ENCODE measurements at places on chromosomes 6 and 20.

GRCh38 chr20:47531458-47531857, 29.8 kb downstream of the NCOA3 start:
- DNase-seq: no peak

GRCh38 chr6:136566851-136567250, 16.6 kb upstream of the MAP7 start:
- DNase-seq: no peak

- DNase-seq: no peak
Measured at GRCh38 chr6:132865364-132865763, 51.0 kb downstream of the RPS12 start.

DNA sequence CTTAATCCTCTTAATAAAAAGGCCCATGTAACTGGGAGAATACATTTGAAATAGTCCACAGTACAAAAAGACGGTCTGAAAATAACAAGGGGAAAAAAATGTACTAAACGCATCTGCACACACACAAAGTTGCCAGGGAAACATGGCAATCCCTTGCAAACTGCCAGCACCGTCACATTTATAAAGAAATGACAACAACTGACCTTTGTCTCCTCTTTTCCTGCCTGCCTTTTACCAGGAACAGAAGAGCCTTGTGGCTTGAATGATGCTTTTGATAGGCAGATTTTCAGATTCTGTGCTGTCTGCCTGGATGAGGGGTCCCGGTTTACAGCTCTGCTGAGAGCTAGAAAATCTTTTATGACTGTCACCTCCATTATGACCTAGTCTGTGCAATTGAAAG, 308.6 kb upstream of the ZFP64 start:
- no peak for DNase-seq

- DNase-seq: no peak
Measured at GRCh38 chr20:17651129-17651759, 30.8 kb downstream of the RRBP1 start.

DNA sequence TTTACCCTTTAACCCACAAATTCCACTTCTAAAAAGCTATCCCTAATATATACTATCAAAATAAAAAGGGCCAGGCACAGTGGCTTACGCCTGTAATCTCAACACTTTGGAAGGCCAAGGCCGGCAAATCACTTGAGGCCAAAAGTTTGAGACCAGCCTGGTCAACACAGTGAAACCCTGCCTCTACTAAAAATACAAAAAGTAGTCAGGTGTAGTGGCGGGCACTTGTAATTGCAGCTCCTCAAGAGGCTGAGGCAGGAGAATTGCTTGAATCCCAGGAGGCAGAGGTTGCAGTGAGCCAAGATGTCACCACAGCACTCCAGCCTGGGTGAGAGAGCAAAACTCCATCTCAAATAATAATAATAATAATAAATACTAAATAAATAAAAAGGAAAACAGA, 82.5 kb downstream of the TRIM27 start:
- DNase-seq: no peak

GRCh38 chr6:99446076-99446475, 21.0 kb upstream of the PNISR start:
- no peak for DNase-seq

GRCh38 chr6:115733426-115733825, 327.3 kb downstream of the FRK start:
- peak; percentile 87 for DNase-seq

- no peak for DNase-seq
Measured at GRCh38 chr6:11714116-11714797, 64.3 kb downstream of the ADTRP start.

DNA sequence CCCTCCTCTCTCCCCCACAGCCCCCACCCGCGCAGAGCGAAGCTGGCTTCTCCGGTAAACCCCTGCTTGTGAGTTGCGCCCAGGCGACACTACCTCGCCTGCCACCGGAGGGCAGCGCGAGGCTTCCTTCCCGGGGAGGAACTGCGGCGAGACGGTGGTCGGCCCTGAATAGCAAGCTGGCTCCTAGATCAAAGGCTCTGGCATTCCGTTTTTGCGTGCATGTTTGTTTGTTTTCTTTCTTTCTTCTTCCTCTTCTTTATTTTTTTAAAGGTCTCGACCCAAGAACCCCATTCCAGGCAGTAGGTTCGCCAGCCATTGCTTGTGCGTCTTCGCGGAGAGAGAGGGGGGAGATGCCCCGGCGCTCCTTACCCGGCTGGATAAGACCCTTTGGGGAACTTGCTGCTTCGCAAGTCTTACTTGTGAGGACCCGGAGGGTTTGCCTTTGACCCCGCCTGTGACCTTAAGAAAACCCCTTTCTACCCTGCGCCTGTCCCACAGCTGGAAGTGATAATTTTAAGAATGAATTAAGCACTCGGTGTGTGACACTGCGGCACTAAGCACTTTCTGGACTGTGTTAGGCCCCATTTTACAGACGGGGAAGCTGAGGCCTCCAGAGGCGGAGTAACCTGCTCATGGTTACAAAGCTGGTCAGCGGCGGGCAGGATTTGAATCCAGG, 92.7 kb upstream of the SIRPA start:
- DNase-seq: peak; percentile 80

DNA sequence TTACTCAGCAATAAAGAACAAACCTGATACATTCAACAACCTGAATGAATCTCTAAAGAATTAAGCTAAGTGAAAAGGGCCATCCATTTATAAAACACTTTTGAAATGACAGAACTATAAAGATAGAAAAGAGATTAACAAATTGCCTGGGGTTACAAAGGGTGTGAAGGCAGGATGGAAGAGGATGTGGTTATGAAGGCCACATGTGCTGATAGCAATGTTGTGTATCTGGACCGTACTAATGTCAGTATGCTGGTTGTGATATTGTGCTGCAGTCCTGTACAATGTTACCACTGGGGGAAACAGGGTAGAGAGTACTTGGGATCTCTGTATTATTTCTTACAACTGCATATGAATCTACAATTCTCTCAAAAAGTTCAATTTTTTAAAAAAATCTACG, 36.4 kb downstream of the ELOVL5 start:
- DNase-seq: no peak

DNA sequence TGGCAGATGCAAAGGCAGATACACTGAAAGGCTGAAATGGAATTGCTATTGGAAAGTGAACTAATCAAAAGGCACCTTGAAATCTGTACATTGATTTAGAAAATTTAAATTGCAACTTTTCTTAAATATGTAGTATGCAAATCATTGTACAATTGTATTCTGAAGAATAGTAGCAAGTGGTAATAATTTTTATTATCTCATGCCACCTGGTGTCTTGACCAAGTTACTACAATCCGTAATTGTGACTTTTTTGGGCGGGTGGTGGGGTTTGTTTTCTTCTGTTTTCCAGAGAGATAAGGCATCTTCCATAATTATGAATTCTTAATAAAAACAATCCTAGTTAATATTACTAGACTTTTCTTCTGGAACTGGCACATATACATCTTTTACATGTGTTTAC, 12.5 kb upstream of the BCKDHB start:
- DNase-seq: no peak

- DNase-seq: no peak
Measured at GRCh38 chr20:48821261-48821920, 6.4 kb downstream of the PREX1 start.

- DNase-seq: no peak
Measured at GRCh38 chr6:15001326-15001910, 244.5 kb upstream of the JARID2 start.

- peak; percentile 8 for DNase-seq
Measured at GRCh38 chr6:24720131-24720603, 1.2 kb upstream of the C6orf62 start.

- DNase-seq: no peak
Measured at GRCh38 chr6:44642349-44642748, 254.8 kb downstream of the CDC5L start.

GRCh38 chr20:34180460-34181120, 60.6 kb upstream of the ASIP start:
- no peak for DNase-seq

GRCh38 chr6:156662025-156662445, 115.1 kb upstream of the ARID1B start:
- no peak for DNase-seq

- no peak for DNase-seq
Measured at GRCh38 chr6:159716247-159717096, 10.8 kb upstream of the WTAP start.

- DNase-seq: no peak
Measured at GRCh38 chr20:23233341-23233740, 117.2 kb upstream of the NXT1 start.

- DNase-seq: no peak
Measured at GRCh38 chr6:110526726-110527125, 50.3 kb upstream of the SLC22A16 start.

- DNase-seq: peak; percentile 1
Measured at GRCh38 chr6:6516666-6517458, 71.7 kb upstream of the LY86 start.

GRCh38 chr6:15475261-15475660, 187.6 kb downstream of the DTNBP1 start:
- DNase-seq: no peak

- DNase-seq: no peak
Measured at GRCh38 chr20:17423782-17424181, 107.4 kb downstream of the BFSP1 start.

DNA sequence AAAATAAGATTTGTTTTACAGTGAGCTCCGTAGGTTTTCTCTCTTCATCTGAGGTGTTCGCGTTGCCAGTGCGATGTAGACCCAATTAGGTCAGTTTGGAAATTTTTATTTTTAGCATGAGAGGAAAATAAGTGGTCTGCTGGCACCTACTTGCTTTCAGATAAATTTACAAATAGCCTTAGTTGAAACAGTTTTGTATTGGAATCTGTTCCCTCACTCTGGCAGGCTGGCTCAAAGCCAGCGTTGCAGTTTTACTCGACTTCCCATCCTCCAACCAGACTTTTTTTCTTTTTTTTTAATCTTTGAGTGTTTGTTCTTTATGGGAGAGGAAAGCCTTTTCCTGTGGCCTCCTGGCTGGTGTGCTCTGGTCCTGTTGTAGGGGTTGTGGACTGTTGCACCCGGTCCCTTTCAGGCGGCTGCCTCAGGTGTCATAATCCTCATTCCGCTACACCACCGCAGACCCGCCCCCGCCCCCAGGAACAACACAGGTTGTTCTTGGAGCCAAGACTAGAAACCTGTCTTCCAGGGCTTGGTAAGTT, 46.7 kb downstream of the TIAM2 start:
- peak; percentile 11 for DNase-seq

- no peak for DNase-seq
Measured at GRCh38 chr6:16078064-16078463, 50.8 kb upstream of the MYLIP start.

GRCh38 chr20:23249541-23249940, 101.0 kb upstream of the NXT1 start:
- no peak for DNase-seq

- no peak for DNase-seq
Measured at GRCh38 chr6:26594730-26595632, 1.8 kb upstream of the ABT1 start.

DNA sequence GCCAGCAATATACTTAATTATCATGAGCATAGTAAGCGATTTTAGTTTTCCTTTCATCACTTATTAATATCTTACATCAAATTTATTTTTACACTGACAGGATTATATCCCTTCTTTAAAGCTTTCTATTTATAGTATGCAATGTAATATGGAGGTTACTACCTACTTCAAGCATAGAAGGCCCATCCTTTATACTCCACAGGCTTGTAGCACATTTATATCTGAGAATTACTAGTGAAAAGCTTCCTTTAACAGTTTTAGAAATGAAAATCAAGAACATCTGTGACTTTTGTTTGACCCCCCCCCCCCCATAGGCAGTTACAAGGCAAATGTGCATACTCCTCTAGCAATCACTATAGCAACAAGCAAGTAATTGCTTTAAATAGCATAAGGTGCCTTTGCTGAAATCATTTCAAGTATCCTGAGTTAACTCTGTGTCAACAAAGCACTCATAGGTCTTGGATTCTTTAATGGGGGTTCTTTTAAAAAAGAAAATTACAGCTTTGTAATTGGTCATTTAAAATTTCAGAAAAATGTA, 917.7 kb downstream of the PHF3 start:
- DNase-seq: peak; percentile 65

DNA sequence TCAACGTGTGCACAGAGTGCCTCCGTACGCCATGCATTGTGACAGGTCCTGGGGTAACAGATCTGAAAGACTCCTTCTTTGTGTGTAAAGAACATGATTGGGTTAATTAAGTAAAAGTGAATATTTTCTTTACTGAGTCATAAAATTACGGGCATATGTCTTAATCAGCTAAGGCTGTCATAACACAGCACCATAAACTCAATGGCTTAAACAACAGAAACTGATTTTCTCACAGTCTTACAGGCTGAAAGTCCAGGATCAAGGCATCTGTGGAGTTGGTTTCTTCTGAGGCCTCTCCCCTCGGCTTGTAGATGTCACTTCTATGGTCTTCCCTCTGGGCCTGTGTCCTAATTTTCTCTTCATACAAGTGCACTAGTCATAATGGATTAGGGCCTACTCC, 176.9 kb downstream of the MTFR2 start:
- no peak for DNase-seq

DNA sequence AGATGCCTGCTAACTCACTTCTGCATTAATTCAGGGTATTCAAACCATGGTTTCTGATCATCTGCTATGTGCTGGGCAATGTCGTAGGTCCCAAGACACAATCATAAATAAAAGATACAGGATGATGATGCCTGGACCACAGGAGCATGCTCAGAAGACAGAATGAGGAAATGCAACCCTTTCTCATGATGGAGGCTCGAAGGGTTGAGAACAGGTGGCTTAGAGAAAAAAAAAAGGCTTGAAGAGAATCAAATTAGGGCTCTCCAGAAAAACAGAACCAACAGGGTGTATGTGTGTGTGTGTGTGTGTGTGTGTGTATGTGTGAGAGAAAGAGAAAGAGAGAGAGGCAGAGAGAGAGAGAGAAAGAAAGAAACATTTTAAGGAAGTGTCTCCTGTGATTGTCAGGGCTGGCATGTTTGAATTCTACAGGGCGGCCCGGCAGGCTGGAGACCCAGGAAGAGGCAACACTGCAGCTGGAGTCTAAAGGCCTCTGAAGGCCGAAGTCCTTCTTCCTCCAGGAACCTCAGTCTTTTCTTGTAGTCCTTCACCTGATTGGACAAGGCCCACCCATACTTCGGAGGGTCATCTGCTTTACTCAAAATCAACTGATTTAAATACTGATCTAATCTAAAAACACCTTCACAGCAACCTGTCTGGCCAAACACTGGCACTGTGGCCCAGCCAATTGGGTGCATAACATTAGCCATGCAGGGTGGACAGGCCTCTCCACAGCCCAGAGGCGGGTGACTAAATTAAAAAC, 143.8 kb downstream of the ERMARD start:
- peak; percentile 7 for DNase-seq

GRCh38 chr6:23681743-23682142, 444.3 kb upstream of the NRSN1 start:
- DNase-seq: no peak

GRCh38 chr6:127963495-127963894, 62.6 kb upstream of the THEMIS start:
- peak; percentile 31 for DNase-seq

DNA sequence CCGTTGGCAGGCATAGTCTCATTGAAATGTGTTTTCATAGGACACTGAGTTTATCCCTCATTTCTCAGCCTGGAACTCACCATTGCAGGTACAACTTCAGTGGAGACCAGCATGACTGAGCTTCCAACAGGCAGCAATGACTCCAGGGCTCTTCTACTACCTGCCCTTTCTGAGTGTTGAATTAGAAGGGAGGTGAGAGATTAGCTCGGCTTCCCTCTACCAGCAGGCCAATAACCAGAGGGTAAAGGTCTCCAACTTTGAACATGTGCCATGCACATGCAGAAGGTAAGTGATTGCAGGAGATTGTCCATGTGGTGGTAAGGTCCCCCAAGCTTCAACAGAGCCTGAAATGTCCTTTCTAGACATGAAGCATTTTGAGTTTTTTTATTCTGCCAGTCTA, 233.8 kb upstream of the SUPT3H start:
- DNase-seq: no peak

Measured in NCI-H2171 (cell line).